Activated naive CD8-positive, alpha-beta T cell treated with anti-CD3 and anti-CD28 coated beads, Interleukin-2, amount 10 ng/mL, durations not matched to agents 7 days and 5 days (primary cell): ENCODE measurements at places on chromosomes 1 and 21.

GRCh38 chr21:33026878-33027400, 1.2 kb downstream of the OLIG2 start:
- H3K27ac ChIP-seq: peak overlapping the region; percentile 77
- peaks cover 6% of the 10 kb centered on the region for H3K36me3 ChIP-seq
- H3K27me3 ChIP-seq: peaks cover 89% of the 10 kb centered on the region

DNA sequence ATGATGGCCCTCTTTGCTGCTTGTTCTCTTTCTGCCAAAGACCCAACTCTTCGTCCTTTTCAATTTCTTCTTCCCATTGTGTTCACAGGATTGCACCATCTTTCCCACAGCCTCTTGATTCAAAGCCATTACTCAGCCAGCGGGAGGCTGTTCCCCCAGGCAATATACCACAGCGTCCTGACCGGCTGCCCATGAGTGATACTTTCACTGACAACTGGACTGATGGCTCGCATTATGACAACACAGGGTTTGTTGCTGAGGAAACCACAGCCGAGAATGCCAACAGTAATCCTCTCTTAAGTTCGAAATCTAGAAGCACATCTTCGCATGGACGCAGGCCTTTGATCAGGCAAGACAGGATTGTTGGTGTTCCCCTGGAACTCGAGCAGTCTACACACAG, 167.4 kb downstream of the LRRC40 start:
- no peaks in the 10 kb centered on the region for H3K4me1 ChIP-seq
- no peak overlapping the region for H3K4me3 ChIP-seq
- no peak overlapping the region for H3K27ac ChIP-seq
- DNase-seq: no peak
- H3K27me3 ChIP-seq: no peaks in the 10 kb centered on the region

GRCh38 chr1:219563568-219563967, 49.3 kb downstream of the ZC3H11B start:
- no peak for DNase-seq
- H3K4me3 ChIP-seq: no peak overlapping the region
- H3K27me3 ChIP-seq: no peaks in the 10 kb centered on the region
- no peaks in the 10 kb centered on the region for H3K4me1 ChIP-seq
- no peak overlapping the region for H3K27ac ChIP-seq
- no peaks in the 10 kb centered on the region for H3K36me3 ChIP-seq

DNA sequence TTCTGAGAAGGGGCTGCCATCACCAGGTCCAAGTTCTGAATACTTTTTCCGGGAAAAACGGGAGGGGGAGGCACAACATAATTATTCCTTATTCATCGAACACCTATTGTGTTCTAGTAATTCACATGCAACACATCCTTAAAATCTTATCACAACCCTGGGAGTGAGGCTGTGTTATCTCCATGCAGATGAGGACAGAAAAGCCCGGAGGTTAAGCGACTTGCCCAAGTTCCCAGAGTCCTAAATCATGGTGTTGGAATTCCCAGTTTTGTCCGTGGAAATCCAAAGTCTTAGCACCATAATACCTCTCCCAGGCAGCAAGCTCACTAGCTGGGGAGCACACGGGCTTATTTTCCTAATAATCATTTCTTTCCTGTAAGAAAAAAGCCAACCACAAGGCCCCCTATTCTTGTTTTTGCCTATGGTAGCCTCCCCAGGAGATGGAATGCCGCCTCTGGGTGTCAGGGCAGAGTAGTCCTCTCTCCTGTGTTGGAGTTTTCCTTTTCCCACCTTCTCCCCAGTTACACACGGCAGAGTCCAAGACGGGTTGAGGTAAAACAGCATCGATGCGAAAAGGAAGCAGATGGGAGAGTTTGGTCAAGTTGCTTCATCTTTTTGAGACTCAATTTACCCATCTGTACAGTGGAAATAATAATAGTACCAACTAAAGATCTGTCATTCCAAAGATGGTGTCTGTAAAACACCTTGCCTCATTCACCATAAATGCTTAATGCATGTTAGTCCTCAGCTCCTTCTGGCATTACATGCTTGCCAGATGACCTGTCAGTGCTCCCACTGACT, 228.0 kb upstream of the TMEM51 start:
- peak overlapping the region; percentile 51 for H3K4me3 ChIP-seq
- peaks cover 39% of the 10 kb centered on the region for H3K27me3 ChIP-seq
- no peak for DNase-seq

GRCh38 chr1:54882519-54882918, 4.5 kb downstream of the DHCR24 start:
- DNase-seq: no peak
- no peak overlapping the region for H3K4me3 ChIP-seq
- H3K27ac ChIP-seq: no peak overlapping the region
- no peaks in the 10 kb centered on the region for H3K27me3 ChIP-seq
- H3K36me3 ChIP-seq: peaks cover 49% of the 10 kb centered on the region
- peaks cover 34% of the 10 kb centered on the region for H3K4me1 ChIP-seq

- H3K27me3 ChIP-seq: no peaks in the 10 kb centered on the region
- H3K27ac ChIP-seq: no peak overlapping the region
- H3K4me3 ChIP-seq: no peak overlapping the region
- H3K36me3 ChIP-seq: peaks cover 12% of the 10 kb centered on the region
- H3K4me1 ChIP-seq: no peaks in the 10 kb centered on the region
Observed at GRCh38 chr1:245923215-245923614, 583.9 kb downstream of the SMYD3 start.
